ENCODE measurements at places on chromosomes 12 and 14. TPM values are rescaled to one million over a fixed set of nuclear protein-coding genes. Genes with fewer than 3 reads are reported as not detected.

The GARIN6 gene
- not detected for total RNA-seq

The LYZ gene
- total RNA-seq, result not detected

The NCAPD2 gene
- 101 TPM for total RNA-seq

The ANKRD52 gene
- total RNA-seq, result 12.4 TPM

The TRIM9 gene
- under 0.01 TPM for total RNA-seq
